Activated CD4-positive, alpha-beta T cell treated with anti-CD3 and anti-CD28 coated beads, Interleukin-10, Interleukin-2, amounts not matched to agents 100 ng/mL and 50 ng/mL, durations not matched to agents 16 hours and 8 hours (primary cell): ENCODE measurements at places on chromosomes 11 and 22.

DNA sequence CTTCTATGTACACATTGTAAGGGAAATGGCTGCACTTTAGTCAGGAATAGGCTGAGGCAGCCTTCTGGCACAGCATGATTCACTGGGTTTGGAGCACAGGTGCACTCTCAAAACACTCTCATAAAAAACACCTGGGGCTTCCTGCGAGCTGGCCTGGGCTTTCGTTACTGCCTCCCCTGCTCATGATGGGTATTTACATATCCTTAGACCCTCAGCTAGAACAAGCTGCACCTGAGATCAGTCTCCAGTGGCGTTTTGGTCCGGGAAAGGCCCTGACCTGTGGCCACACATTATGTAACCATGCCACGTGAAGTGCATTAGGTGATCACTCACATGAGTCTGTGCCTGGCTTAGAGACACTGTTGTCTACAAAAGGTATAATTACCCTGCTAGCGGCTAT, 321.7 kb downstream of the TMEM135 start:
- no peak for DNase-seq

DNA sequence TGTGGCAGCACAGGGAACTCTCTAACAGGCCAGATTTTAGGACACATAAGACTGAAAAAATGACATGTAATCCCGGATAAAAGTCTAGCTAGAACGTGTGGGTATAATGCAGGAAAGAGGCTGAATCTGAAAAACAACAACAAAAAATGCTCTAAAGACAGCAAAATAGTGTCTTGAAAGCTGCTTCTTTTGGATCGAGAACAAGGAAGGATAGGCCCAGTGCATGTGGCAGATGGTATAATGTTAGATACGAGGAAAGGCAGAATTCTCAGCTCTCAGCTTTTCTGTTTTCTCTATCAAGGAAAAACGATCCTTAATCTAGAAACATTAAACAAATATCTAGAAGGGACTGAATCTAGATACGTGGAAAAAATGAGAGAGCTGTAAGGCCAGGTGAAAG, 33.8 kb upstream of the PARVA start:
- DNase-seq, result no peak

DNA sequence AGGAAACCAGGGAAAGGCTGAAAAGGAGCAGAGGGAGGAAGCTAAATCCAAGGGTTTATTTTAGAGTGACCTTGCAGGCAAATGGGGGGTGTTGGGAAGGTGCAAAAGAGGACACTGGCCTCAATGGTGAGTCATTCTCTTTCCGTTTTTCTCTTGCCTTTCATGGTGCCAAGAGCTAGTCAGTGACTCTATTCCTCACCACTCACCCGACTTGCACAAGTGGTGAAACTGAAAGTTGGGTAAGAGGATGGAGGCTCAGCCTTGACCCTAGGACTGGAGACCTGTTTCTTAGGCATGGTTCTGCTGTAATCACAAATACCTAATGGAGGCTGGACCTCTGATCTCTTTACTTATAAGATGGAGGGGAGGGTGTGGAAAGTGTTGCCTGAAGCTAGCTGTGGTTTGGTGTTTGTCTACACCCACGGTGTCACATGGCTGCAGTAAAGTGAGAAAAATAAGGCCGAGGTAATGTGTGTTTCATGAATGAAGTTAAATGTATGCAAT, 67.3 kb upstream of the CREB3L1 start:
- peak; percentile 45 for DNase-seq

GRCh38 chr11:68468217-68468828, 7.8 kb downstream of the PPP6R3 start:
- peak; percentile 45 for DNase-seq

DNA sequence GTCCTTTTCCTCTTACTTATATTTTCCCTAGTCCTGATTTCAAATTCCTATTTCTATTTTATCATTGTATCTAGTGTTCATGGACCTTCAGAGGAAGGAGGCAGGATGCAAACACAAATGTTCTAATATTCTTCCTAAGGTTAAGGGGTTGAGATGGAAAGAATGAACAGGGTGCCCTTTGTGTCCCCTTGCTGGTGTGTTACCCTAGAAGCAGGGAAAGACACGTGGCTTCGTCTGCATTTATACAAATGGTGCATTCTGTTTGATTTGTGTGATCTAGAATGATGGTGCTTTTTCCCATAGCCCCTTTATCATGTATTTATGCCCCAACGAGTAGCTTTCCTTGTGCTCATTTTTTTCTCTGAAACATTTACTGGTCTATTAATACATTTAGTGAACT, 76.2 kb downstream of the PLEKHA7 start:
- DNase-seq, result no peak

DNA sequence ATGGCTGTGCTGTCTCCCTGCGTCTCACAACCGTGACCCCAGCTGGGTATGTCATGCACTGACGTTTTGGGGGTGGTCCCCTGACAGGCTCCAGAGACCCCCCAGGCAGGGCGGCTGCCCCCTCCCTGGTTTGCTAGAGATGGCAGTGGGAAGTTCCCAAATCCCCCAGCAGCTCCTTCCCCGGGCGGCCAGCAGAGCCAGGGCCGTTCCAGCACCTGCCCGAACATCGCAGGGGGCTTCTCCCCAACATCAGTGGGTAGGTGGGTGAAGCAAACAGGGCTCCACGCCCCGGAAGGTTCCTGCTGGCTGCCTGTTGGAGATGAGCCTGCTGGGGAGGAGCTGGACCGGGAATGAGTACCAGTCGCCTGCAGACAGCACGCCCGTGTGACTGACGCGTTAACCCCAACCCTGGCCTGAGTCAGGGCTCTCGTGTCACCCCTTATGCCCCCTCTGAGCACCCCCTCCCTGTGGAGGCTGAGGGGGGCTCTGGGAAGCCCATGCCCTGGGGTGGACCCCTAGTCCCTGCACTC, 45.6 kb downstream of the GRAMD4 start:
- no peak for DNase-seq

- DNase-seq, result no peak
These were observed 629 bp downstream of the ATP5MG start for GRCh38 chr11:118401880-118402590.

GRCh38 chr11:1473786-1474185, 12.8 kb downstream of the MOB2 start:
- DNase-seq, result no peak

DNA sequence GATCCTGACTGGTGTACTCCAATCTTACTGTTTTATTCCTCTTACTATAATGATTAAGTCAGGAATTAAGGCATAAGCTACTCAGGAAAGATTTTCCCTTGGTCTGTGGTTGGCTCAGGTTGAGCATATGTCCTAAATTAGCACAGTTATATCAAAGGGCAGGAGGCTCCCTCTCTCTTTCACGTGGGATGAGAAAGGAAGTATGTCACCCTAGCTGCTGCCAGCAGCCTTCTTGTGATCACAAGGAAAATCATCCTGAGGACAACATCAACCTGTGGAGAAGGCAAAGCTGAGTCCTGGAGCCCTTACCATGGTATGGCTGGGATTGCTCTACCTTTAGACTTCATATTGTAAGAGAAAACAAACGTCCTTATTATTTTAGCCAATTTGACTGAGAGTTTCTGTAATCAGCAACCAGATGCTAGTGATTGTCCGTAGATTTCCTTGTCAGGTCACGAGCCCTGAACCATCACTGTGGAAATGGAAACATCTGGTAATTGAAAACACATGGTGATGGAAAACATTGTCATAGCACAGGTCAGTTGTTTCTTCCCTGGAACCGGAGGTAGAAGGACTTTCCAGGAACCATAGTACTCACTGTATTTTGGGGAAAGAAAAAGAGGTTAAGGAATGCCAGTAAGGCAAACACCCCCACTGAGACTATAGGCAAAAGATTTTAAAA, 40.6 kb upstream of the DEUP1 start:
- DNase-seq, result no peak

DNA sequence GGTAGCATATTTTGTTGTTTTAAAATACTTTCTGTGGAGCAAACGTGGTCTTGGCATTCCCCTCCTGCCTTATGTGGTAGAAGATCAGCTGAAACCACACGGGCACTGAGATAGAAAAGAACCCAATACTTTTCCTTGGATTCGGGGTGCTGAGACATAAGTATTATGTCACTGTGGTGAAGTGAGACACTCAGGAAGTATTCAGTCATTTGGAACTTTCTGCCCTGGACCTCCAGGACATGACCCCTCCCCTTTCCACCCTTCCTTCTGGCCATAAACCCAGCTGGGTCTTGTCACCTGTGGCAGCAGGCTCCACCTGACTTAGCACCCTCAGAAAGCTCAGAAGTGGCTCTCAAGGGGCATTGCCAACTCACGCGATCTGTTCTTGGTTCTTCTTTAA, 123.4 kb downstream of the SWAP70 start:
- no peak for DNase-seq

DNA sequence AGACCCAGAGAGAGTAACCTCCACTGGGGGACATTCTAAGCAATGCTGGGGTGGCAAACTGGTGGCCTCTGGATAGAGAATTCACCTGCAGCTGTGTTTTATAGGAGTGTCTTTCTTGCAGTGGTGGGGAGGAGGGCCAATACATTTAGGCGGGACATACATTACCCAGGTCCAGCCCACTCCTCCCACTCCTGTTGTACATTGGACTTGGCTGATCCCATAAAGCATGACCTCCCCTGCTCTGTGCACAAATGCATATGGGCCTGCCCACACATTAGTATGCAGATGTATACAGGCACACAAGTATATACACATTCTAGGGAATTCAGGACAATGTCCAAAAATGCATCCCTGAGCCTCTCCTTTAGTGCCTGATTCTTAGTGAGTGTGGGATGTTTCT, 99.1 kb downstream of the RRAS2 start:
- no peak for DNase-seq

DNA sequence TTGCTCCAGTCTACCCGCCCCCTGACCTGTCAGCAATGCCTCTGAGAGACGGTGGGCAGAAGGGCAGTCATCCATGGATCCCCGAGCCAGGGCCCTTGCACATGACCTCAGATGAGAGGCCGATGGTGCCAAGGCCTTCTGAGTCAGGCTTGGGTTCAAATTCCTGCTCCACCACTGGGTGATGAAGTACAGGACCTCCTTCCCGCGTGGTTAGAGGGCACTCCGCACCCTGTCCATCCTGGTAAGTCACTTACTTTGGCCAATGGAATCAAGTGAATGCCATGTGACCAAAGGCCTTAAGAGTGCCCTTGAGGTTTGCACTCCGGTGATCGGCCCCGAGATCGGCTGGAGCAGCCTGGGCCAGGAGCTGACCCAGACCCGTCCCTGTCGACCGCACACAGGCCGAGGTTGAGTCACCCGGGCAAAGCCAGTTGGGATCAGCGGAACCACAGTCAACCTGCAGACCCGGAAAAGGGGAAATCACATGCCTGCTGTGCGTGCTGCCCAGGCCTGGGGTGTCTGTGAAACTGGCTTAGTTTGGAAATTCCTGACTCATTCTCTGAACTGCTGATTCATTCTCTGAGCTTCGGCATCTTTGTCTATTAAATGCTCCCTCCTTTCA, 48.9 kb downstream of the RTL6 start:
- DNase-seq, result peak; percentile 60

DNA sequence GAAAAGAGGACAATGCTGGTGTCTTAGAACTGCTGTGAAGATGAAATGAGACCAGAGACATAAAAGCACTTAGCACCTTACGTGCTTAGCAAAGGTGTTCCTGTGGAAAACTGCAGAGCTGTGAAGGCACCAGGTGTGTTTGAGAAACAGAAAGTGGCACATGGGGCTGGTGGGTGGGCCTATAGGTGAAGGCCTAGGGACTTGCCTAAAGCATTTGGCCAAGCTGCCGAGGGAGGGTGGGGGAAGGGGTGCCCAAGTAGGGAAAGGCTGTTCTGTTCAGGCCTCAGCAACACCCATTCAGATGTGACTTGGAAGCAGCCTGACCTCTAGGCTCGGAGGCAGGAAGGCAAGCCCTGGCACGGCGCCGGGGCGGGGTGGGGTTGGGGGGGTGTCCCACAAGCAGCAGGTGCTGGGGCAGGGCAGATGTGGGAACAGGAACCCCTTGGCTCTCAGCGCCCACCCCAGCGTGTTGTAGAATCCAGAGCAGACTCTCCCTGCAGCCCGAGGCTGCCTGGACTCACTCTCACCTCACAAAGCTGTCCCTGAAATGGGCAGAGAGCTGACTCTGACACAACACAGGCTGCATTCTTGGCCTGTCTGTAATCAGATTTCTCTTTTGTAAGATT, 366.7 kb upstream of the NARS2 start:
- DNase-seq, result no peak

- peak; percentile 60 for DNase-seq
These were observed 48.5 kb downstream of the GGTLC2 start for GRCh38 chr22:22692707-22693530.

DNA sequence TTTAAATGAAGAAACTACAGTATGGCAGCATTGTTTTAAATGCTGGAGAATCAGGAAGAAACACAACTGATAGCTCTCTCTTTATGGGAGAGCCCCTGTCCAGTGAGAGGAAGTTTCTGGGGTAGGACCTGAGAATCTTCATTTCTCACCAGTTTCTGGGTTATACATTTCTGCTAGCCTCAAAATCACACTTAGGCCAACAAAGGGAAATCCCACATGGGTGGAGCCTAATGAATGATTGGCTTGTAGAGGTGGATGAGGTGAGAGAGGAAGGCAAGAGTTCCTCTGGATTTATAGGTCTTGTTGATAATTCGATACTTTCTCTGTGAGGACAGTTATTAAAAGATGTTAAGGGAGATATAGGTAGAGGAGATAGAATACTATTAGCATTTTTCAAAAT, 1397.3 kb upstream of the TENM4 start:
- DNase-seq, result no peak

- no peak for DNase-seq
These were observed 34.9 kb upstream of the PCF11 start for GRCh38 chr11:83122050-83122449.

- DNase-seq, result no peak
These were observed 44.7 kb downstream of the BIRC2 start for GRCh38 chr11:102391549-102392237.
